Stomach (tissue), 19 donors: ENCODE measurements at places on chromosomes 5 and 9. TPM values are rescaled to one million over a fixed set of nuclear protein-coding genes. Genes with fewer than 3 reads are reported as not detected.

RLN2 gene
- total RNA-seq = 0.37 TPM

- H3K36me3 ChIP-seq = no peaks in the 10 kb centered on the region
- DNase-seq = no peak
- H3K4me1 ChIP-seq = no peaks in the 10 kb centered on the region
- H3K27me3 ChIP-seq = no peaks in the 10 kb centered on the region
- no peak overlapping the region for H3K4me3 ChIP-seq
Observed at GRCh38 chr5:125377141-125377540, 630.7 kb upstream of the ZNF608 start.

DNA sequence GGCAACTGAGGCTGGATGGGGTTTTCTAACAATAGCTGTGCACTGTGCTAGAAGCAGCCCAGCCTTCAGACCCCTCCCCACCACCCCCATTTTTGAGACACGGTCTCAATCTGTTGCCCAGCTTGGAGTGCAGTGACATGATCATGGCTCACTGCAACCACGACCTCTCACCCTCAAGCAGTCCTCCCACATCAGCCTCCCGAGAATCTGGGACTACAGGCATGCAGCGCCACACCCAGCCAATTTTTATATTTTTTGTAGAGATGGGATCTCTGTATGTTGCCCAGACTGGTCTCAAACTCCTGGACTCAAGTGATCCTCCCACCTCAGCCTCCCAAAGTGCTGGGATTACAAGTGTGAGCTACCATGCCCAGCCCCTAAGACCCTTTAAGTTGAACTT lies 182.5 kb downstream of the DRD1 start:
- H3K27me3 ChIP-seq = no peaks in the 10 kb centered on the region
- H3K36me3 ChIP-seq = no peaks in the 10 kb centered on the region
- no peak for DNase-seq
- H3K4me1 ChIP-seq = no peaks in the 10 kb centered on the region
- no peak overlapping the region for H3K4me3 ChIP-seq

GRCh38 chr5:178793151-178793550 lies 62.7 kb upstream of the ZNF354A start:
- no peak overlapping the region for H3K4me3 ChIP-seq
- peak; percentile 52 for DNase-seq
- no peaks in the 10 kb centered on the region for H3K36me3 ChIP-seq
- H3K27ac ChIP-seq = no peak overlapping the region
- no peaks in the 10 kb centered on the region for H3K4me1 ChIP-seq

DOLPP1 gene
- 84.0 TPM for total RNA-seq

DNA sequence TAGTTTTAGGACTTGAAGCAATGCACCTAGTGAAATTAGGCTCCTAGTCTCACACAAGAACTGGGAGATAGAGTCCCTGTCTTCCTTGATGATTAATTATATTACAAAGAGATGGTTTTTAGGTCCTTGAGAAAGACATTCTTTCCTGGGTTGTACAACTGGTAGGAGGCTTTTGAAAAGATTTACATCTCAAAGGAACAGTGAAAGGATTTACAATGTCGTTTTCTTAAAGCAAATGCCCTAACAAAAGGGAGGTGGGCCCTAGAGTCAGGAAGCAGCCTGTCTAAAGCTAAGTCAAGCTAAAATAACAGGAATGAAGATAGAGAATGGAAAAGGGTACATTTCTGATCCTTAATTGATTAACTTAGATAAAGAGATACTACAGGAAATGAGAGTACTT lies 102.2 kb upstream of the IL7R start:
- no peak overlapping the region for H3K4me3 ChIP-seq
- H3K36me3 ChIP-seq = no peaks in the 10 kb centered on the region
- no peak overlapping the region for H3K27ac ChIP-seq
- no peaks in the 10 kb centered on the region for H3K27me3 ChIP-seq
- H3K4me1 ChIP-seq = no peaks in the 10 kb centered on the region

DNA sequence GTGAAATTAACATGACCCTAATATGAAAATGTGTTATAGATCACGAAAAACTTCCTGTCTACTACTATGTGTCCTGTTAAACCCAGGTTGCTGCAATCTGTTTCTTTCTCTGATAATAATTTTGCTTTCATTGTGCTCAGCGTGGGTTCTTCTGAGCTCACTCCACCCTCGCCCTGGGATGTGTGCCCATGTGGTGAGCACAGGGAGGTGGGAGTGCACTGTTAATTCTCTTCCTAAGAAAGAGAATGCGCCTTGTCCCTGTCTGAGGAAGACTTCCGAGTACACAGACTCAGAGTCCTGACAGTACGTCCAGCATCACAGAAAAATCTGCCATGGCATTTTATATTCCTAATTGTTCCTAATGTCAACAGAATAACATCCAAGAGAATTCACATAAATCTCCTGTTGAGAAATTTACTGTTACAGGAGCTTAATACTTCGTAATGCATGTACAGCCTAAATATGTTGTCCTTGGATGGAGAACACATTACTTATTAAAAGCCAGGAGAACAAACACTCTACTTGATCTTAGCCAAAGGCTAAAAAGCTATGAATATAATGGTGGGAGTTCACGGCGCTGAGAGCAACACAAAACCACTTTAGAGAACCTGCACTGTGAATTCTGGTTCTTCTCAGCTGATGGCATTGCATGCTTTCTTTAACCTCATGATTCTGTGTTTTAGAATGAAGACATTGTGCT lies 102.6 kb downstream of the PDE4D start:
- no peaks in the 10 kb centered on the region for H3K36me3 ChIP-seq
- peak overlapping the region; percentile 30 for H3K27ac ChIP-seq
- no peak for DNase-seq
- no peaks in the 10 kb centered on the region for H3K27me3 ChIP-seq
- no peak overlapping the region for H3K4me3 ChIP-seq
- H3K4me1 ChIP-seq = peaks cover 9% of the 10 kb centered on the region

GRCh38 chr9:81649475-81650240 lies 39.7 kb downstream of the TLE1 start:
- H3K4me3 ChIP-seq = no peak overlapping the region
- no peaks in the 10 kb centered on the region for H3K36me3 ChIP-seq
- no peak for DNase-seq
- H3K4me1 ChIP-seq = peaks cover 14% of the 10 kb centered on the region

DNA sequence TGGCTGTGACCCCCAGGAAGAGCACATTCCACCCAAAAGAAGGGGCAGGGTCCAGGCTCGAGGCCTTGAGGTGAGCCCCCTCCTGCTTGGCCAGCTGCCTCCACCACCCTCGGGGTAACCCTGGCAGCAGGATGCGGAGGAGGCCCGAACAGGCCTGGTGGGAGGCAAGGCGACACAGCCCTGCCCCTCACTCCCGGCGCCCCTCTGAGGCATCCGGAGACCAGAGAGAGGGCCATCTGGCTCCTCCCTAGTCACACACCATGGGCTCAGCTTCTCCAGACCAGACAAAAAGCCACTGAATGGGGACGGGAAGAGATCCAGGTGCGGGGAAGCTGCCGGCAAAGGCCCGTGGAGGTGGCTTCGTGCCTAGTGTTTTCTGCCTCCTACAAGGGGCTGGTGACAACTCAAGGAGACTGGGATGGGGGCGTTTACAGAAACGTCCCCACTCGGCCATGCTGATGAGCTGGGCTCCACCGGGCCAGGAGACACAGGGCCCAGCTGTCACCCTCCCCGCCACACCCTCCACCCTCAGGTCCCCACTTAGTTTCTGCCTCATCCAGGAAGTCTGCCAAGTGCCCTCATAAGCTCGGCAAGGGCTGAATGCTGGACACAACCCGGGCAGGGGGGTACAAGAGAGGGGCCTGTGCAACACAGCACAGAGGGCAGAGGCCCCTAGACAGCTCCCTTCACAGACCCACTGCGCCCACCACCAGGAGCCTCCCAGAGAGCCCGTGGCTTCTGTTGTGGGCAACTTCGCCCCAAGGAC lies 41.9 kb downstream of the NACC2 start:
- H3K4me1 ChIP-seq = peaks cover 91% of the 10 kb centered on the region
- peak overlapping the region; percentile 52 for H3K4me3 ChIP-seq
- DNase-seq = no peak
- H3K27me3 ChIP-seq = no peaks in the 10 kb centered on the region
- H3K27ac ChIP-seq = peak overlapping the region; percentile 52

TSTD2 gene
- 29.9 TPM for total RNA-seq

- peaks cover 75% of the 10 kb centered on the region for H3K27me3 ChIP-seq
- H3K4me1 ChIP-seq = peaks cover 15% of the 10 kb centered on the region
- no peak overlapping the region for H3K27ac ChIP-seq
- H3K36me3 ChIP-seq = no peaks in the 10 kb centered on the region
- no peak for DNase-seq
Observed at GRCh38 chr5:175867587-175868347, 3.6 kb upstream of the CPLX2 start.

- H3K4me1 ChIP-seq = peaks cover 20% of the 10 kb centered on the region
- H3K4me3 ChIP-seq = no peak overlapping the region
- no peak for DNase-seq
- no peaks in the 10 kb centered on the region for H3K27me3 ChIP-seq
- no peaks in the 10 kb centered on the region for H3K36me3 ChIP-seq
- peak overlapping the region; percentile 54 for H3K27ac ChIP-seq
Observed at GRCh38 chr5:56011835-56012234, 17.1 kb upstream of the IL6ST start.

DNA sequence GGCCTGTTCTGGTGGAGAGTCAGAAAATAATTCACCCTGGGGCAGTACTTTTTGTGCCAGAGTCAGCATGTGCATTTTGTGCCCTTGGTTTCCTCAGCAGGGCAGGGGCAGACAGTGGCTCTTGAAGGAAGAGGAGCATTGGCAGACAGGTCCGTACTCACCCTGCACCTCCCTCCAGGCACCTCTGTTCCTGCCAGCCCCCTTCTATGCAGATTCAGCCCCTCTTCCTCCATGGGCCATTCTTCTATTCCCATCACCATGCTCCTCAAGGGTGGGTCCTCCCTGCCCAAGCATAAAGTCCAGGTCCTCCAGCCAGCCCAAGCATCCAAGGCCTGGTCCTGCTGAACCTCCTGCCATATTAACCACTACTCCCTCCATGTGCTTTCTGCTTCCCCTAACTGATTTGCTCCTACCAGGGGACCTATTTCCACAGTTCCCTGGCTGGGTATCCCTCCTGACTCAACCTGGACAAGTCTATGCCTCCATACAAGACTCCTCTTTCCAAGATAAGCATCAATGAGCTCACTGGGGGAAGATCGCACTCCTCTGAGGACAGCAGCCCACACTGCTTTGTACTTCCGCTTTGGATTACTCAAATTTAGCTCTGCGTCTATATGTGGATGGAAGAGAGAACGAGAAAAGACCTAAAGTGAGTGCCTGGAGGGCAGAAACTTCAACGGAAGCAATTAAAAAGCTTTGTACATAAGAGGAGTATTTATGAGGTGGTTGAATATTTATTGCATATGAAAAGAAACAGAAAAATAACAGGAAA lies 9.3 kb upstream of the ACSL6 start:
- H3K27me3 ChIP-seq = peaks cover 8% of the 10 kb centered on the region
- DNase-seq = no peak
- no peak overlapping the region for H3K4me3 ChIP-seq

SMIM33 gene
- not detected for total RNA-seq

DNA sequence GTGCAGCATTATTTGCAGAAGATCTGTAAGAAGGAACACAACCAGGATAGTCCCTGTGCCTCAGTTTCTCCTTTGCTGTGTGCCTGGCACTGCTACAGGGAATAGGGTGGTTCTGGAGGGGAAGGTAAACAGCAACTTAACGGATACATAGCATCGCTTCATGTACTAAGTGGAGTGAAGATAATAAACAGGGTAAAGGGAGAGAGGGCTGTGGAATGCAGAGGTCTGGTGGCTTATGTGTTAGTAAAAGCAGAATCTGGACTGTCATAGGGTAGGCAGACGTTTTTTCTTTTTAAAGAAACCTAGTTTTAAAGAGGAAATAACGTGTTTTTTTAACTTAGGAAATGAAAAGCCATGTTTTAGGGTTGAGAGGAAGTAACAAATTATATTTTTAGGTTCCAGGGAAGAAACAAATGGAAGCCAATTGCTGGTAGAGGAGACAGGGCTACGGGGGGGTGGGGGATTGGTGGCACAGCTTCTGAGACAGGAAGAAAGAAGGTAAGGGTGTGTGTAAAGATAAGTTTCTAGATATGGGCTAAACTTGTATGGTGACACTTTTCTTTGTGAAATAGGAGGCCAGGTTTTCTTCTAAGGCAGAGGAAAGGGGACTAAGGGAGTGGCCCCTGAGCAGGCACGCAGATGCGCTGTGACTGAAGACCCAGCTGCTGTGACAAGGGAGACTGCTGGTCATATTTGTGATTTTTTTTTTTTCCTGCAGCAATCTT lies 1.3 kb downstream of the GNG10 start:
- H3K27ac ChIP-seq = peak overlapping the region; percentile 93
- no peaks in the 10 kb centered on the region for H3K27me3 ChIP-seq
- H3K36me3 ChIP-seq = peaks cover 13% of the 10 kb centered on the region
- DNase-seq = no peak
- peaks cover 34% of the 10 kb centered on the region for H3K4me1 ChIP-seq

NME5 gene
- not detected for total RNA-seq

IL7R gene
- total RNA-seq = 20.7 TPM

C9orf50 gene
- total RNA-seq = not detected

IL17B gene
- 1.7 TPM for total RNA-seq

SH3RF2 gene
- total RNA-seq = 59.6 TPM

EQTN gene
- total RNA-seq = not detected

DNA sequence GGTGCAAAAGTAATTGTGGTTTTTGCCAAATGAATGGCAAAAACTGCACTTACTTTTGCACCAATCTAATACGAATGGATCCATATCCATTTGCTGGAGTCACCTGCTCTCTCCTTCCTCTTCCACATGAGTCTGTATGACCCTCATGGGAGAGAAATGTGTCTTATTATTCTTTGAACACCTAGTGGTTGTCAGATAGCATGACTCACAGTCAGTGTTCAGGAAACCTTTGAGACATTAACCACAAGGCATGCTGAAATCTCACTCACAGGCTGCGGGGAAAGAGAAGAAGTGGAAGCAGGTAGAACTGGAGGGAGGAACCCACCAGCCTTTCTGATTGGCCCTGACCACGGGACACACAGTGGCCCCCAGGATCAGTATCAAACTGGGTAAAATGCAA lies 222.8 kb upstream of the KLF4 start:
- no peak overlapping the region for H3K4me3 ChIP-seq
- no peaks in the 10 kb centered on the region for H3K27me3 ChIP-seq
- DNase-seq = peak; percentile 34
- H3K27ac ChIP-seq = no peak overlapping the region
- H3K4me1 ChIP-seq = no peaks in the 10 kb centered on the region

SPOCK1 gene
- total RNA-seq = 10.1 TPM

GRCh38 chr9:133944746-133945135 lies 47.4 kb downstream of the VAV2 start:
- H3K4me3 ChIP-seq = no peak overlapping the region
- no peaks in the 10 kb centered on the region for H3K4me1 ChIP-seq
- no peaks in the 10 kb centered on the region for H3K27me3 ChIP-seq
- no peaks in the 10 kb centered on the region for H3K36me3 ChIP-seq

GABRB2 gene
- 0.14 TPM for total RNA-seq

DNA sequence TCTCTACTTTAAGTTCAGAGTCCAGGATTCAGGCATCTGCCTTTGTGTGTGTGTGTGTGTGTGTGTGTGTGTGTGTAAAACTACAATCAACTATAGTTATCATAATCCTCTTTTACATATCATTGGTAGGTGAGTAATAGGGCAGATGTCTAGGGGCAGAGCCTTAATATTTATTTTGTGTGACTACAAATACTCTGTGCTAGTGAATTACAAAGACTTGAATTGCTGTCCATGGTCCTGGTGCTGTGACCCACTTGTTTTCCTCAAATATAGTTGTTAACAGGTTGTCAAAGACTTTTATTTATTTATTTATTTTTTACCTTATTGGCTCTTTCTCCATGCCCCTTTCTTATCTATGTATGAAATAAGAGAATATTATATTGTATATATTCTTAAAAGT lies 196.8 kb downstream of the ANXA1 start:
- H3K27me3 ChIP-seq = no peaks in the 10 kb centered on the region
- H3K36me3 ChIP-seq = no peaks in the 10 kb centered on the region
- H3K4me3 ChIP-seq = no peak overlapping the region
- DNase-seq = no peak
- no peak overlapping the region for H3K27ac ChIP-seq
- no peaks in the 10 kb centered on the region for H3K4me1 ChIP-seq
